Type B pancreatic cell (in vitro differentiated cells): ENCODE measurements at places on chromosomes 1 and 21.

GRCh38 chr1:206761159-206761768, 9.3 kb upstream of the IL19 start:
- no peak for DNase-seq

DNA sequence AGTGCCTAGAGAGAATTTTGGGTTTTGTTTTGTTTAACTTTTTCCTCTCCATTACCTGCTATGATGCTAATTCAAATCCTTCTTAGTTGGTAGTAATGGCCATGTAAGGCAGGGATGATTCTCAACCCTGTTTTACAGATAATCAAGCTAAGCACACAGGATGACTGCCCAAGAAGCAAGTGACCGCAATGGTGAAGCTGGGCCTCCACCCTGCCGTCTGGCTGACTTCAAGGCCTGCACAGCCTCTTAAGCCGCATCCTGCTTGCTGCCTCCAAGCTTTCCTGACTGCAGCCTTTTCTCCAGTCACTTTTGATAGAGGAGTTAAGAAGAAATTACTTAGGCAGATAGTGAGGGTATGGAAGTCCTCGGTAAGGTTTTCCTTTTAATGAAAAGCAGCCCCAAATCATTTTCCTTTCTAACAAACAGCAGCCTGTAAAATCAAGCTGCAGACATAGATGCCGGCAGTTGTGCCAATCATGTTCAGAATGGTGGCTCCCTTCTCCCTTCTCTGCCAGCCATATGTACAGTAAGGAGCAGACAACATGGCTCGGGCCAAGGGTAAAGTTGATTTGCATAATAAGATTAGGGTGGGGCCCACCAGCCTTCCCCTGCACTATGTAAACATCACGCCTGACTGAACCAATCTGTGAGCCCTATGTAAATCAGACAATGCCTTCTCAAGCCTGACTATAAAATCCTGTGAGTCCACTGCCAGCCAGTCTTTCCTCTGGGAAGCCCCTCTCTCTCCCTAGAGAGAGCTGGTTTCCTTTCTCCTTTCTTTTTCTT, 8.8 kb upstream of the CTBS start:
- no peak for DNase-seq

DNA sequence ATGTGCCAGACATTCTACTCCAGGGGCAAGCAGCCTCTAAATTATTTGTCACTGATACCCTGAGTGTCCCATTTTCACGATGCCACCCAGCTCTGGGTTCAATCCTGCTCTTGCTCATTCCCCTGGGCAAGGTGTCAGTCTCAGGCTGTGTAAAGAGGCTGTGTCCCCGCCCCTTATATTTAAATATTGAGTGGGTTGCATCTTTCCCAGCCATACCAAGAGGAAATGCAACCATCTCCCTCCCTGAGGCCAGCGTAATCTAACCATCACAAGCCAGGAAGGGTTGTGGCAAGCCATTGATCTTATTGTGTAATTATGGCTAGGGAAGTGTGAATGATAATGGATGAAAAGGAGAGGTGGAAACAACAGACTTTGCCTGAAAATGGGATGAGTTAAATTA, 54.7 kb upstream of the CLDN14 start:
- DNase-seq, result no peak

DNA sequence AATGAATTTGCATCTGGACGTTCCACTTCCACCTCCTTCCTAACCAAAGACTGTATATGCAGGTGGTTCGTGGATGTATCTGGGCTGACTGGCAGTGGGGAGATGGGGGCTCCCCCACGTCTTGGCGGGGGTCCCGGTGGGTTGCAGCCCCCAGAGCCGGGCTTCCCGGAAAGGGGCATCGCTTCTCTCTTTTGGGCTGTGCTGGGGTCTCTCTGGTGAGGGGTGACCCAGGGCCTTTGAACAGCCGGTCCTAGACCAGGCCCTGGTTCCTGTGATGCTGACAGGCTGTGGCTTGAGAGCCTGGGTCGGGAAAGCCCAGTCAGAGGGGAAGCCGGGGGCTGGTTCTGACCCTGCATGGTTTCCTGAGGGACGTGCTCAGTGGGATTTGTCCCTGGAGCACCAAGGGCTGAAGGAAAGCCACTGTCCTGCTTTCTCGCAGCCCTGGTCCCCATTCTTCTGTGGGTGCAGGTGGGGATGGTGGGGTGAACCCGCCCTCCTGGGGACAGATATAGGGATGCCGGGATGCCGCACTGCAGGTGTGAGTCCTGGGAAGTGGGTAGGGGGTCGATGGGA, 29.8 kb downstream of the COL18A1 start:
- no peak for DNase-seq

DNA sequence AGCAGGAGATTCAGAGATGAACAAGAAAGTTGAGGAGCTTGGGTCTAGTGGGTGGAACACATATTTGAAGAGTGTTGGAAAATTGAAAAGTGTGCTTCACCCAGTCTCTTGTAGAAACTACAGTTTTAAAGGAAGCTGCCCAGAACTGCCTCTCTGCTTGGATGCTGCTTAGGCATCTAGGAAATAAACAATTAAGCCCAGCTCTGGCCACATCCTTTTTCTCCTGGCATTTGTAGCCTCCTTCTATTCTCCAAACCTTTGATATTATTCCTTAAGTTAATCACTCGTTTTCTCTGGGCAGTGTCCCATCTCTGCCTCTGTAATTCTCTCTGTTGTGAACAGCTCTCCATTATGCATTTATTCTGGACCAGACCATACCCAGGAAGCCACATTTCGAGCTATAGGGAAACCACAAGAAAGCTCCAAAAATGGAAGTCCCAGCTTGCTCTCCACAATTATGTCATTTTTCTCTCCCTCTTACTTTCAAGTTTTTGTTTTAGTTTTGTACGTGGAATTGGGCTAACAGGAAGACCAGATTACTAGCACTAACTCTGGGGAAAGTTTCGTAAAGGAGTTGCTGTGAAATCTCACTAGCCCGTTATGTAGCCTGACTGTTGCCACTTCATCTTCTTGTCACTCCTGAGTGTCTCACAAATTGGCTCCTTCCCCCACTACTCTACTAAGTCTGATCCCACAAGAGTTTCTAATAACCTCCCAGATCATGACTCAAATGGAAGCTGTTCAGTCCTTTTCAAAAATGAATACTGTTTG, 102.2 kb downstream of the NTMT2 start:
- DNase-seq, result no peak

DNA sequence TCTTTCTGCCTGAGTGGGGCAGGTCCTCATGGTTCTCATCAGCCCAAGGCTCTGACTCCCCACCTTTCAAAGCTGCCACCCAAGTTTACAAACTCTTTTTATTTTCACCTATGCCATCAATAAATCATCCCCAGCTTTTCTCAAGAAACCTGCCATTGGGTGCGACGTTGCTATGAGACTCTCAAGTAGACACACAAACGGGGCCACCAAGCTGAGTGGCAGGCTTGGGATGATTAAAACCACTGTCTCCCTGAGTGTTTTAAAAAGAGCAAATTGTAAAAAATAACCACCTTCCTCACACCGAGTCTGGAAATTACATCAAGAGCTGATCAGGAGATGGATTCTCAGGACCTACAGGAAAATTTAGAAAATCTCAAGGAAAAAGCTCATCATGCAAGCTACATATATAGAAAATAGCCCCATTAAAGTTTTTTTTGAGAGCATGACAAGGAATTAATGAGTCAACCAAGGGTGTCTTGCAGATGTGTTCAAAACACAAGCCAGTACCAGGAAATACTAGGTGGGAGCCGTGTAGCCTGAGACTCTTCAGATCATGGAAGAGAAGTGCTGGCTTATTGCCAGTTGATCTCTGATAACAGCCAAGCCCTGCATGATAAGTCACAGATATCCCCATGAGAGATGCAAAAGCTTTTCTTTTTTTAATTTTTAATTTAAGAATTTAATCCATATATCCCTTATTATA, 158.4 kb upstream of the BACE2 start:
- DNase-seq, result no peak

DNA sequence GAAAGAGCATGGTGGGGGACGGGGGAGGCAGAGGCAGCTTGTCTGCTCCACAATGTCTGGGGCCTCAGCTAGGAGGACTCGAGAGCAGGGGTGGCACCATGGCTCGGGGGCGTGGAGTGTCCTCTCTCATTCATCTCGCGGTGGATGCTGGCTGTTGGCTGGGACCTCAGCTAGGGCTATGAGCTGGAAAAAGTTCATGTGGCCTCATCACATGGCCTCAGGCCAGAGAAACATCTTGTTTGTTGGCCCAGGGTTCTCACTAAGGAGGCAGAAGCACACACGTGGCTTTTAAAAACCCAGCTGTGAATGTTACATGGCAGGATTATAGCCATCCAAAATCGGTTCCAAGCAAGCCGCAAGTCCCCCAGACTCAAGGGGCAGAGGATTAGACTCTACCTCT, 6.2 kb upstream of the CENPS start:
- DNase-seq, result no peak

GRCh38 chr1:183909672-183910071, 104.8 kb downstream of the RGL1 start:
- no peak for DNase-seq

GRCh38 chr21:43778469-43779335, 2.6 kb upstream of the CSTB start:
- DNase-seq, result no peak

DNA sequence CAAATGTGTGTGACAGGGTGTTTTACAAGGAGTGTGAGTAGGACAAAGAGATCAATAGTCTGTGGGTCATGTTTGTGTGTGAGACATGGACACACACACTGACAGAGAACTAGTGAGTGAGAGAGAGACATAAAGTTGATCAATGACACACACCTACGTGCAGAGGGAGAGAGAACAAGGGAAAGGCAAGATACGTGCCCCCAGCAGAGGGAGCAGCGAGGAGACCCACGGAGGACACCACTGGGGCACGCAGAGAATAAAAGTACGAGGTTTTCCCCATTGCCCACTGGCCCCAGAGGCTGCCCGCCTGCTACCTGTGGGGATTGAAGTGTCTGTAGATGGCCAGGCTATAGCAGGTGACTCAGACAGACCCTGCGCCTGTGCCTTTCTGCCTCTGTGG, 130.2 kb upstream of the CSF3R start:
- no peak for DNase-seq

- DNase-seq, result no peak
Observed at GRCh38 chr1:209885403-209886218, 52.4 kb upstream of the SYT14 start.

- DNase-seq, result no peak
Observed at GRCh38 chr1:155226910-155227260, 18.4 kb downstream of the MTX1 start.

DNA sequence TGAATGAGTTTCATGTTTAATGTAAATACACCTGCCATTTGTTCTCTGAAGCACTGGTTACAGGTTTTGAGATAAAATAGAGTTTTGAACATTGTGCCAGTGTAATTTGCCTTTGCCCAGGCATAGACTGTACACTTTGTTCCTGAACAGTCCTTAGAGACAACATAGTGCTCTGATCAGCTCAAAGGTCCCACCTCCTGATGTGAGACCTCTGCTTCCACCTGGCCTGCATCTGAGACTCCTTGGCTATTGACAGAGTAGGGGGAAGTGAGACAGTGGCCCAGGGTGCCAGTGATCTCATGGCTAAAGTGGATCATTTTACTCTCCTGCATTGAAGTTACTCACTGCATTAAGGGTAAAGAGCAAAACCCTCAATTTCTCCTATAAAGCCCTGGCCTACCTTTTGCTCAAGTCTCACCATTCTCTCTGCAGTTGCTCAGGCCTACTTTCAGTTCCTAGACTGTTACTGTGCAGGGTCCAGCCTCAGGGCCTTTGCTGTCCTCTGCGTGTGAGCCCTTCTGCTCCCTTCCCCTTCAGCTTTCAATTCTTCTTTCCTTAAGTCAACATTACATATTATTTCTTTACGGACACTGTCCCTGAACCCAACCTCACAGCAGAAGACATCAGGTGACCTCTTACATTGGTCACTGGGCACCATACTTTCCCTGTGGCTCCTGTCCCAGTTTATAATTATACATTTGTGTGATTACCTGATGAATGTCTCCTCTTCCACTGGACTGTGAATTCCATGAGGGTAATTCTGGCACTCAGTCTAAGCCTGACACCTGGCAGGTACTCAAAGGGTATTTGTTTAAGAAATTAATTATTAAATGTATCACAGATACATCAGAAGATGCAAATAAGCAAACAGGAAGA, 142.9 kb downstream of the ROR1 start:
- DNase-seq, result no peak

DNA sequence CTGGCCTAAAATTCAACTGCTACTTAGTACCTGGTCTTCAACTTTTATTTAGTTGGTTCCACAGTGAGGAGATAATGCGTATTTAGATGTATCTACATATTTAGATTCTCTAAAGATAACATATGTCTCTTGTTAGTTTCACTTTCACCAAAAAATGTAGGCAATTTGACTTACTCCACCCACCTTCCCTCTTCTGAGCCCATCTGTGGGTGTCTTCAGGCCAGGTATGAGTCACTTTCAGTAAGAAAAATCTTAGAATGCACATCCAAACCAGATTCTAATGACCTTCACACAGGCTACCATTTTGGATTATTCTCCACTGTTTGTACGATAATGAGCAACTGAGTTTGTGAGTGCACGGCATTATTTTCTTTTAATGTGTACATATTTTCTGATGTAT, 501.7 kb downstream of the NEGR1 start:
- DNase-seq, result no peak

GRCh38 chr1:107680579-107680985, 284.4 kb downstream of the VAV3 start:
- no peak for DNase-seq

DNA sequence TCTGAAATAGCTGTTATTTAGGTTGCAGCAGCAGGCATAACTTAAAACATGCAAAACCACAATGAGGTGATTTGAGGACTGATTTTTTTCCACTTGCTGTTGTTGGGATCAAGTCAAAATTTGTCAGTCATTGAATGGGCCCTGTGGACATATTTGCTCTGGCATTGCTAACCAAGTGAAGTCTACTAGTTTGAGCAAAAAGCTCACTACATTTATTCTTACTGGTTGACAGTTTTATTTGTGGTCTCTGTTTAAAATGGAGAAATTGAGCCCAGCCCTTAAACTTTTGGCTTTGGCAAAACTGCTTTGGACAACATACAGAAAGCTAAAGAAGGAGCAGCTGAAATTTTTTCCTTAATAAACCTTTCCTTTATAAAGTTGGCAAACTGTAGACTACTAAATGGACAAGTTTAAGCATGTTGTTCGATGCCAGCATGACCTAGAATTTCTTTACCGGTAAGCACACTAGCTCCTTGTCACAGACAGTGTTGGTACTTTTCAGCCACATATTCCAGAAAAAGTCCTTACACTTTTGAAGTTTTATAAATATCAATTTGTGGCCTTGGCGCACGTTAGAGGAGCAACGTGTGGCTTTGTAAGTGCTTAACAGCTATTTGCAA, 234.6 kb downstream of the USP25 start:
- DNase-seq, result no peak

- no peak for DNase-seq
Observed at GRCh38 chr1:230317823-230318819, 108.0 kb downstream of the PGBD5 start.

GRCh38 chr1:93148001-93148400, 32.2 kb downstream of the TMED5 start:
- DNase-seq, result no peak

GRCh38 chr1:89652373-89652772, 19.5 kb downstream of the LRRC8C start:
- DNase-seq, result no peak

- no peak for DNase-seq
Observed at GRCh38 chr21:33815143-33815707, 100.4 kb downstream of the ATP5PO start.

GRCh38 chr1:9388335-9389180, 95.9 kb downstream of the SPSB1 start:
- no peak for DNase-seq

- no peak for DNase-seq
Observed at GRCh38 chr1:232385221-232385620, 244.7 kb downstream of the SIPA1L2 start.
